Lung (tissue), 17 donors: ENCODE measurements at places on chromosomes 7 and 10.
A peak's percentile ranks its signal among the peaks of the same experiment; 100 is the strongest.

DNA sequence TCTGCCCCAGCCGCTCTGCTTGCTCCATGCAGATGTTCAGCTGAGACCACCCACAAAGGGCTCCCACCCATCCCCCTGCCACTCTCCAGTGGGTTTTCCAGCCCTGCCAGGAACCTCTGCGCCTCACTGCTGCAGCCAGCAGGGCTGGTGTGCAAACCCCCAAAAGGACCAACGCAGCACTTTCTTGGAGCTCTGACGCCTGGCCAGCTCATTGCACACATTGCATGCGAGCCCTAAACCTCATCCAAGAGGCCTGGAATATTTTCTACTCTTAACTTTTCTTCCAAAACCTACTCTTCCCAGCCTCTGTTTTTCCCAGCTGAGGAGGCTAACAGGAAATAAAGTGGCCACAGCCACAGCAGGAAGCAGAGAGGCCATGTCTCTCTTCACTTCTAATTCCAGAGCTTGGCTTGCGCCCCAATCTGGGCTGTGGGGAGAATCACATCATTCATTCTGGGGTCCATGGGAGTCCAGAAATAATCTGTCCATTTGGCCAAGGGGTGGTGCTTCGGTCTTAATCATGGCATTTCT is 4.6 kb upstream of the FAM170B start:
- H3K4me1 ChIP-seq = no peaks in the 10 kb centered on the region
- DNase-seq = peak; percentile 91
- no peak overlapping the region for H3K27ac ChIP-seq
- no peaks in the 10 kb centered on the region for H3K36me3 ChIP-seq
- no peak overlapping the region for H3K4me3 ChIP-seq

- H3K27me3 ChIP-seq = no peaks in the 10 kb centered on the region
- no peak for DNase-seq
- no peak overlapping the region for H3K4me3 ChIP-seq
- H3K4me1 ChIP-seq = peaks cover 2% of the 10 kb centered on the region
- no peak overlapping the region for H3K27ac ChIP-seq
- H3K36me3 ChIP-seq = no peaks in the 10 kb centered on the region
Observed at GRCh38 chr10:60443346-60443745, 53.7 kb upstream of the ANK3 start.

DNA sequence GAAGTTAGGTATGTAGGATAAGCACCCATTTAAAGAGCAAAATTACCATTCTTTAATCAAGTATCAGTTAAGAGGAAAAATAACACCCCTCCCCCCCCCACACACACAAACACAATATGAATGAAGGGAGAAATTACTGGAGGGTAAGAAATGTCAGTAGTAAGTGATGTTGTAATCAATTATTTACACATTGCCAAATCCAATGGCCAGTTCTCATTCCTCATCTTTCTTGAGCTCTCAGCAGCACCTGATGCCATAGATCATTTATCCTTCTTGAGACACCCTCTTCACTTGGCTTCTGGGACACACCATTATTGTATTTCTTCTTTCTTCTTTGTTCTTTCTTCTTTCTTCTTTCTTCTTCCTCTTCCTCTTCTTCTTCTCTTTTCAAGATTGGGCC is 33.7 kb upstream of the FAM3C start:
- no peaks in the 10 kb centered on the region for H3K36me3 ChIP-seq
- H3K4me3 ChIP-seq = no peak overlapping the region
- H3K27me3 ChIP-seq = no peaks in the 10 kb centered on the region
- no peak for DNase-seq
- H3K4me1 ChIP-seq = no peaks in the 10 kb centered on the region

- no peak for DNase-seq
- no peaks in the 10 kb centered on the region for H3K4me1 ChIP-seq
- H3K27me3 ChIP-seq = no peaks in the 10 kb centered on the region
Observed at GRCh38 chr10:102202386-102202785, 23.7 kb upstream of the ELOVL3 start.

DNA sequence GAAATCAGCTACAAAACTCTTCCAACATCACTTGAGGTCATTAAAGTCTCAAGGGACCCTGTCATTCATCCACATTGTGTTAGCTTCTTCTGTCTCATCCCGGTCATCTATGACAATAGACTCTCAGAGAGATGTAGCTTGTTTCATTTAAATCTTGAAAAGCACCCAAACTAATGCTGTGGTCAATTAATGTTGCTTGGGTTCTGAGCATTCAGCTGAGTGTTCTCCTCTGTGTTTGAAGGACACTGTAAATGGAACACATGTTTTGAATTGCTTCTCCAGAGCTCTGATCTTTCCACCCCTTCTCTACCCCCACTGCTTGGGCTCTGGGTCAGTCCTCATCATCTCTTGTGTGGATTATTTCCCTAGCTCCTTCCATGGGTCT is 19.6 kb upstream of the ADD3 start:
- H3K4me1 ChIP-seq = peaks cover 5% of the 10 kb centered on the region
- H3K4me3 ChIP-seq = no peak overlapping the region
- H3K36me3 ChIP-seq = no peaks in the 10 kb centered on the region
- no peak overlapping the region for H3K27ac ChIP-seq

GRCh38 chr10:35606430-35606829 is 1.3 kb downstream of the GJD4 start:
- no peaks in the 10 kb centered on the region for H3K4me1 ChIP-seq
- no peaks in the 10 kb centered on the region for H3K27me3 ChIP-seq
- no peaks in the 10 kb centered on the region for H3K36me3 ChIP-seq

- no peak overlapping the region for H3K27ac ChIP-seq
- peaks cover 3% of the 10 kb centered on the region for H3K27me3 ChIP-seq
- no peak for DNase-seq
- H3K36me3 ChIP-seq = no peaks in the 10 kb centered on the region
Observed at GRCh38 chr7:108463613-108464012, 7.4 kb upstream of the NRCAM start.

- no peak overlapping the region for H3K4me3 ChIP-seq
- no peaks in the 10 kb centered on the region for H3K36me3 ChIP-seq
- H3K27me3 ChIP-seq = no peaks in the 10 kb centered on the region
- no peak for DNase-seq
Observed at GRCh38 chr10:59993931-59994330, 87.6 kb upstream of the CCDC6 start.

DNA sequence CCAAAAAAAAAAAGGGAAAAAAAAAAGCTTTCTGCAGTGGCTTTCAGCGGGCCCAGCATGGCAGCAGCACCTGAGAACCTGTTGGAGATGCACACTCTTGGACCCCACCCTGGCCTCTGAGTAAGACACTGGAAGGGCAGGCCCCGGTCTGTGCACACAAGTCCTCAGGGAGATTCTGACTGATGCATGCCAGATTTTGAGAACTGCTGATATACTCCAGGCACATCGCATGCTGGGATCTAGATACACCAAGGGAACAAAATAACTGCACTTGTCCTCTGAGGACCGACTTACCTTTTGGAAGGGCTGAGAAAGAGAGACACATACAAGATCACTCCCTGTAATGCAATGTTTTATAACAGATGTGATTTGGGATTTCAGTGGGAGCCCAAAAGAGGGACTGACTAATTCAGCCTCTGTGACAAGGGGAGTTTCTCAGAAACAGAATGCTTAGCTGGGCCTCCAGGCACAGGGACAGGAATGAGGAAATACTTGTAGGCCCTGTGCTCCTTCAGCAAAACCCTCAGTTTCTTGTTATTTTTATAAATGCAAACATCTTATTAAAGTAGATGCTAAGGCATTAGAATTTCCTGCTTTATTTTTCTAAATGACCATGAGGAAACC is 8.2 kb downstream of the EGFR start:
- H3K4me3 ChIP-seq = no peak overlapping the region
- no peak for DNase-seq
- H3K4me1 ChIP-seq = peaks cover 10% of the 10 kb centered on the region

- DNase-seq = no peak
- peaks cover 13% of the 10 kb centered on the region for H3K36me3 ChIP-seq
- H3K4me3 ChIP-seq = no peak overlapping the region
- H3K27me3 ChIP-seq = no peaks in the 10 kb centered on the region
- peak overlapping the region; percentile 34 for H3K27ac ChIP-seq
Observed at GRCh38 chr7:7221599-7222038, 39.3 kb downstream of the C1GALT1 start.

GRCh38 chr7:55431898-55432297 is 66.8 kb downstream of the LANCL2 start:
- no peak overlapping the region for H3K4me3 ChIP-seq
- no peak for DNase-seq
- no peaks in the 10 kb centered on the region for H3K4me1 ChIP-seq
- no peaks in the 10 kb centered on the region for H3K27me3 ChIP-seq
- no peaks in the 10 kb centered on the region for H3K36me3 ChIP-seq

DNA sequence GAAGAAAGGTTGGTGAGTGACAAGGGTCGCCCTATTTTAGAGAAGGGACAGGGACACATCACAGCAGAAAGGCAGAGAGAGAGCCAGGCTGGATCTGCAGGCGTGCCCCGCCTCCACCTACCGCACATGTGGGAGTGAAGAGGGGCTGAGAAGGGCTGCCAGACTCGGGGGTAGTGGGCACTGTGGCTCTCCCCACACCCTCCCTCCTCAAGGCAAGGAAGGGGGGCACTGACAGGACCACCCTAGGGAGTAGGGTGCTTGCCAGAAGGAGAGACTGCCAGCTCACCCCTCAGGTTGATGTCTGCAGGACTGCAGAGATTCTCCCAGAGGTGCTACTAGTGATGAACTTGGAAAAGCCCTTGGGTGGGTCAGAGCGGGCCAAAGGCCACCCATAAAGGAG is 62.8 kb upstream of the ZRANB1 start:
- no peak for DNase-seq
- H3K4me3 ChIP-seq = no peak overlapping the region
- H3K36me3 ChIP-seq = no peaks in the 10 kb centered on the region
- H3K27ac ChIP-seq = no peak overlapping the region

- no peaks in the 10 kb centered on the region for H3K4me1 ChIP-seq
- no peaks in the 10 kb centered on the region for H3K27me3 ChIP-seq
- no peaks in the 10 kb centered on the region for H3K36me3 ChIP-seq
Observed at GRCh38 chr7:91446819-91447218, 182.6 kb downstream of the FZD1 start.

DNA sequence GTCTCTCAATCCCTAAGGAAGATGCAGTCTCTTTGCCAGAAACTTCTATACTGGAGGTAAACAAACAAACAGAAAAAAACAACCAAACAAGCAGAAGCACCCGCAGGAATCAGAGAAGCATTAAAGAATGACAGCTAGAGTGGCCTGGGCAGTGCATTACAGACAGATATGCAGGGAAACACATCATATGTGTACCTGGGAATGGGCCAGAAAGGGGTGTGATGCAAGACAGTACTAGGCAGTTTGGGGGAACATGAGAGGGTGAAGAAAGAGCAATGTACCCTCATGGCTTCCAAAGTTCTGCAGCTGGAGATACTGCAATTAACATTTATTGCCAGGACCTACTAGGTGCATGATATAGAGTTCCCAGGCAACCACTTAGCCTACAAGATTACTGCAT is 177.3 kb downstream of the TMEM178B start:
- no peaks in the 10 kb centered on the region for H3K4me1 ChIP-seq
- no peaks in the 10 kb centered on the region for H3K36me3 ChIP-seq
- no peak overlapping the region for H3K4me3 ChIP-seq
- DNase-seq = no peak

DNA sequence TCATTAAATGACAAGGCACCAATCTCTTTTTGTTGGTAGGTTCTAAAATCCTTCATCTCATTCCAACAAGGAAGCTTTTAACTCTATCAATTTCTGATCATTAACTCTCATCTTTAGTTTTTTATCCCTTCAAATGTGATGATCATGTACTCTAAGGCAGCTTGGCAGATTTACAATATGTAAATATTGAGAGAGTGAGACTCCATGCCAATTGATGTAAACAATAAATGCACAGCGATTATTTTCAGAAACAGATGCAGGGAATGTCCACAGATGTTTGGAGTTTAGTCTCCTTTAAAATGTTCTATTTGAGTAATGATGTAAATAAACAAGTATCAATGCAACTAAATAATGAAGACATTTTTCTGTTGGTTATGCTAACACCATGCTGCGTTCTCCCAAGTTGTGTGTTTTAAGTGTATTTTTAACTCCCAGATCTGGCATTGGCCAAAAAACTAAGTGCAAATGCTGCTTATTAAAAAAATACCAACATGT is 213.8 kb downstream of the AHR start:
- H3K4me3 ChIP-seq = no peak overlapping the region
- H3K27me3 ChIP-seq = no peaks in the 10 kb centered on the region
- no peaks in the 10 kb centered on the region for H3K36me3 ChIP-seq
- DNase-seq = no peak

DNA sequence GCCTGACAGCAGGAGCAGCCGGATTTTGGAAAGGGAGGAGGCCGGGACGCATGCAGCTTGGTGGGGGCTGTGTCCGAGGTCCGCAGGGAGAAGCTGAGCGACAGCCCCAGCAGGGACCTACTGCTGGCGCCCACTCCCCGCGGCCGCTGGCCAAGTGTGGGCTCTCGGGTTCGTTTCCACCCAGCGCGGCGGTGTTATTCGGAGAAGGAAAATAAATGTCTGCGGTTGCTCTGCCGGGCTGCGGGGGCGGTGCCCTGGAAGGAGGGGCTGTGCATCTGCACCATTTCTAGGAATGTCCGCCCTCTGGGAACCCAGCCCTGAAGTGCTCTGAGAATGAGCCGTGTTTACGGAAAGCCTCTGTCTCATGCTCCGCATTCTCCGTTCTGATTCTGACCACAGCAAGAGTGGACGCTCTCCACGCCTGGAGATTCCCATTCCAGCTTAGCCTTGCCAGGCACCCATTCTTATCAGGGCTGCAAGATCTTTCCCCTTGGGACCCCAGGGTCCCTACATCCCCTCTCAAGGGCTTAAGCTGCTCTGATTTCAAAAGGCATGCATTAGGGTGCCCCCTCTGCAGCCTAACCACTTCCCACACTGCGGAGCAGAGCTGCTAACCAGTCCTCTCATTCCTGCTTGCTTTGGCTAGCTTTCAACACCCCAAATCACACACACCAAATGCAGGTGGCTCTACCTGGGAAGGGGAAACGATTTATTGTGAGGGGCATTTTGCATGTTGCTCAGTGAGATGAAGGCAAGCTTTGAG is 256.6 kb upstream of the GLI3 start:
- H3K27me3 ChIP-seq = peaks cover 2% of the 10 kb centered on the region
- H3K27ac ChIP-seq = no peak overlapping the region
- H3K4me3 ChIP-seq = peak overlapping the region; percentile 35
- H3K4me1 ChIP-seq = no peaks in the 10 kb centered on the region

GRCh38 chr10:28738200-28738599 is 60.9 kb downstream of the BAMBI start:
- no peaks in the 10 kb centered on the region for H3K36me3 ChIP-seq
- no peak for DNase-seq
- no peak overlapping the region for H3K4me3 ChIP-seq
- no peaks in the 10 kb centered on the region for H3K27me3 ChIP-seq

GRCh38 chr7:1713502-1714484 is 43.7 kb downstream of the ELFN1 start:
- H3K36me3 ChIP-seq = peaks cover 15% of the 10 kb centered on the region
- H3K4me1 ChIP-seq = no peaks in the 10 kb centered on the region
- peak; percentile 28 for DNase-seq
- no peak overlapping the region for H3K27ac ChIP-seq

GRCh38 chr7:148408307-148408706 is 182.3 kb upstream of the C7orf33 start:
- no peaks in the 10 kb centered on the region for H3K27me3 ChIP-seq
- no peak for DNase-seq
- no peak overlapping the region for H3K27ac ChIP-seq
- no peak overlapping the region for H3K4me3 ChIP-seq
